A549 treated with dexamethasone at 1 μM for 4 hours (cell line): ENCODE measurements at places on chromosomes 1 and 21. TPM values are rescaled to one million over a fixed set of nuclear protein-coding genes. Genes with fewer than 3 reads are reported as not detected.

The B3GALT5 gene
- 0.09 to 0.14 TPM (median 0.13 TPM) in 5 replicates for total RNA-seq

The PPFIA4 gene
- total RNA-seq = 0.13 to 0.42 TPM (median 0.34 TPM) in 5 replicates

The PTGFR gene
- total RNA-seq = not detected in 5 replicates

The BARHL2 gene
- not detected in 5 replicates for total RNA-seq

The TAS1R1 gene
- total RNA-seq = not detected in 5 replicates

The GJC2 gene
- total RNA-seq = 0.14 to 0.47 TPM (median 0.27 TPM) in 5 replicates

The LHX8 gene
- total RNA-seq = 0.71 to 1.1 TPM (median 0.86 TPM) in 5 replicates

The AHCTF1 gene
- 25.9 to 37.7 TPM (median 31.8 TPM) in 5 replicates for total RNA-seq
